ENCODE measurements at places on chromosomes 1 and 21.
A peak's percentile ranks its signal among the peaks of the same experiment; 100 is the strongest.

- DNase-seq = no peak
Observed at GRCh38 chr21:25913479-25913878, 178.7 kb downstream of the GABPA start.

- peak; percentile 87 for DNase-seq
Observed at GRCh38 chr1:40036574-40036973, 4.0 kb upstream of the CAP1 start.

DNA sequence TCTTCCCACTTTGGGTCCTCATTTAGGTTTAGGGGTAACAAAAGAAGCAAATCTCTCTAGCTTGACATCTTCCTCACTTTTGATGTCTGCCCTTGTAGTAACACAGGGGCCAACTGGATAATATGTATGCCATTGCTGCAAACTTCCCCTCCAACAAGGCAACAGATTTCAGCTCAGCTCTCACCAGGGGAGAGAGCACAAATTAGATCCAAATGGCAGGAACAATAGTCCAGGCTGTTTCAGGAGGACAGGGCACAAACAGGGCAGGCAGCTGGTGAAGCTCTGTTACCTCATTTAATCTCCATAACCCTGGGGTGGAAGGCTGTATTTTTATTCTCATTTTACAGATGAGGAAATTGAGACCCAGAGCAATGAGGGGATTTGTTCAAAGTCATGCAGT is 4.3 kb upstream of the PIK3R3 start:
- no peak for DNase-seq

- no peak for DNase-seq
Observed at GRCh38 chr1:3778590-3779264, 6.2 kb downstream of the SMIM1 start.

DNA sequence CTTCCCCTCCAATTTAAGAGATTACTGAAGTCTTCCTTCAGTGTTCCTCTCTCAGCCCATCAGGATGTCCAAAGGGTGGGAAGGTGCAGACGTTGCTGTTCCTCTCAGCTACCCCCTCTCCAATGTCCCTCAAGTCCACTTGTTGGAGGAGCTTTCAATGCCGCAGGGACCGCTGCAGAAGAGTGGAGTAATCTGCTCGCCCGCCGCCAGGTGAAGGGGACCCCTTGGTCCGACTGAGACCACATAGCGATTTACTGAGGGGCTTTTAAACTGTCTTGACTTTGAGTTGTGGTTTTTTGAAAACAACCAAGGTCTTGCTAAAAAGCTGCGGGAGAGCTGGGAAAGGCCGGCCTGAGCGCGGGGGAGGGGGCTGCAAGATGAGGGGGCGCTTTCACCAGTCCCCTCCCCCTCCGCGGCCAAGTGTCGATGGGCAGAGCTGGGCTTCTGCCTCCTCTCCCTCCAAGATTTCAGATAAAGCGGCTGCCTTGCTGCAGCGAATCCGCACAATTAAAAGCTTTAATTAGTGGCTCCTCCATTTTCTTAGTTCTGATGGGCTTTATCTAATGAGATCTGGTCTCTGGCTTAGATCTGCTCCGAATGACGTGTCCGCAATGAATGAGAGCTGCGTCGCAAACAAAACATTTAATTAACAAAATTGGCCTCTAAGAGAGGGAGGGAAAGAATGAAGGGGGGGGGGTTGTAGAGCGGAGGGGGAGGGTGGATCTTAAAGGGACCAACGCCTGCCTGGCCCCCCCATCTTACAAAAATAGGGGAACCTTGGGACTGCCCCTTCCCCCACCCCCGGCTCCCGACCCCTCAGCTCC is 5.9 kb downstream of the LMO4 start:
- peak; percentile 3 for DNase-seq

DNA sequence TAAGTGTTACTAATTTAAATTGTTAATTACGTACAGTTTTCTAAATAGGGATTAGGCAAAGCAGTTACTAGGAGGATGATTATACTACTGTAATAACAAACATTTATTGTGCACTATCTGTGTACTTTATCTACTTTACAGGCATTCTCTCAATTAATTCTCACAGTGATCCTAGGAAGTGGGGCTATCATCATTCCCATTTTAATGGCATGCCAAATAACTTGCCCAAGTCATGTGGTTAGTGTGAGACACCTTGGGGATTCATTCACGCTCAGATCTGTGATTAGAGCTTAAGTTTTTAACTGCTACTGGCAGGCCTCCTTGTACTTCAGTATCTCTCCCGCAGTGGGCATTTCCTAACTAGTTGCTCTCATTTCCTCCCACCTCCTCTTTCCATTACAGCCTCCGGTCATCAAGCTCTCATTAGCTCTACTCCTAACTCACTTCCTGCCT is 11.5 kb downstream of the PHLDA3 start:
- no peak for DNase-seq

GRCh38 chr1:231337043-231337471 is 595 bp downstream of the EXOC8 start:
- DNase-seq = no peak

GRCh38 chr1:147624529-147624928 is 45.8 kb downstream of the ACP6 start:
- no peak for DNase-seq

GRCh38 chr1:22426781-22427180 is 24.9 kb upstream of the ZBTB40 start:
- no peak for DNase-seq
